Vein endothelial cell (primary cell): ENCODE measurements at places on chromosomes 11 and 22. TPM values are rescaled to one million over a fixed set of nuclear protein-coding genes. Genes with fewer than 3 reads are reported as not detected.

The CBY1 gene
- 16.4 and 18.3 TPM in 2 replicates for total RNA-seq

The CENPM gene
- total RNA-seq = 9.1 and 12.6 TPM in 2 replicates

The UCP3 gene
- total RNA-seq = 0.33 and 0.67 TPM in 2 replicates

The FGF3 gene
- not detected in 2 replicates for total RNA-seq

The NF2 gene
- total RNA-seq = 164 and 209 TPM in 2 replicates

The MS4A3 gene
- not detected in 2 replicates for total RNA-seq

The TRMU gene
- 28.4 and 29.6 TPM in 2 replicates for total RNA-seq

The CASP12 gene
- total RNA-seq = 4.9 and 5.3 TPM in 2 replicates

The ATG2A gene
- total RNA-seq = 19.1 and 19.3 TPM in 2 replicates

The GVQW3 gene
- total RNA-seq = 1.6 and 1.9 TPM in 2 replicates

The OR5T1 gene
- total RNA-seq = not detected in 2 replicates

The OR8G1 gene
- total RNA-seq = not detected in 2 replicates

The NEFH gene
- 0.86 and 0.98 TPM in 2 replicates for total RNA-seq

The TSKU gene
- 20.4 and 20.6 TPM in 2 replicates for total RNA-seq

The SLC22A9 gene
- total RNA-seq = not detected in 2 replicates

The NPAS4 gene
- not detected in 2 replicates for total RNA-seq

The APOL5 gene
- not detected in 2 replicates for total RNA-seq

The OR5B21 gene
- total RNA-seq = not detected in 2 replicates

The SAA2 gene
- not detected in 2 replicates for total RNA-seq

The LINC01488 gene
- total RNA-seq = not detected in 2 replicates

The CDK2AP2 gene
- 24.2 and 24.6 TPM in 2 replicates for total RNA-seq

The KRTAP5-1 gene
- total RNA-seq = not detected in 2 replicates

The CABP2 gene
- total RNA-seq = not detected in 2 replicates

The TANGO2 gene
- total RNA-seq = 44.8 and 51.6 TPM in 2 replicates

The BIRC2 gene
- 77.7 and 81.8 TPM in 2 replicates for total RNA-seq

The F2 gene
- not detected in 2 replicates for total RNA-seq

The TSGA10IP gene
- total RNA-seq = not detected in 2 replicates

The LRRC4C gene
- total RNA-seq = not detected in 2 replicates

The SYCE3 gene
- not detected in 2 replicates for total RNA-seq

The LARGE2 gene
- not detected in 2 replicates for total RNA-seq

The RGL4 gene
- total RNA-seq = not detected in 2 replicates

The BTBD18 gene
- not detected in 2 replicates for total RNA-seq

The NOX4 gene
- 67.3 and 67.6 TPM in 2 replicates for total RNA-seq

The TMEM45B gene
- 0.10 and 0.33 TPM in 2 replicates for total RNA-seq

The WT1 gene
- not detected in 2 replicates for total RNA-seq

The BTG4 gene
- total RNA-seq = not detected in 2 replicates

The DAGLA gene
- total RNA-seq = 5.0 and 5.9 TPM in 2 replicates

The OR52I1 gene
- total RNA-seq = not detected in 2 replicates
